ENCODE measurements at places on chromosomes 11 and 22. TPM values are rescaled to one million over a fixed set of nuclear protein-coding genes. Genes with fewer than 3 reads are reported as not detected.
A peak's percentile ranks its signal among the peaks of the same experiment; 100 is the strongest.

The SLC15A3 gene
- total RNA-seq = 1.5 TPM

The LMO2 gene
- total RNA-seq = 0.13 TPM

The GRIK4 gene
- total RNA-seq = 0.07 TPM

The GAS2L1 gene
- 0.71 TPM for total RNA-seq

The FGF19 gene
- total RNA-seq = not detected

The C11orf91 gene
- not detected for total RNA-seq

The OR4D9 gene
- not detected for total RNA-seq

GRCh38 chr22:17132112-17132511, 11.0 kb upstream of the TMEM121B start:
- H3K4me1 ChIP-seq = no peaks in the 10 kb centered on the region
- no peaks in the 10 kb centered on the region for H3K36me3 ChIP-seq
- no peak overlapping the region for H3K4me3 ChIP-seq

GRCh38 chr11:85810521-85810870, 445 bp downstream of the SYTL2 start:
- no peak for DNase-seq
- H3K4me1 ChIP-seq = peaks cover 26% of the 10 kb centered on the region
- peak overlapping the region; percentile 51 for H3K27ac ChIP-seq
- no peaks in the 10 kb centered on the region for H3K36me3 ChIP-seq
- H3K4me3 ChIP-seq = peak overlapping the region; percentile 77

DNA sequence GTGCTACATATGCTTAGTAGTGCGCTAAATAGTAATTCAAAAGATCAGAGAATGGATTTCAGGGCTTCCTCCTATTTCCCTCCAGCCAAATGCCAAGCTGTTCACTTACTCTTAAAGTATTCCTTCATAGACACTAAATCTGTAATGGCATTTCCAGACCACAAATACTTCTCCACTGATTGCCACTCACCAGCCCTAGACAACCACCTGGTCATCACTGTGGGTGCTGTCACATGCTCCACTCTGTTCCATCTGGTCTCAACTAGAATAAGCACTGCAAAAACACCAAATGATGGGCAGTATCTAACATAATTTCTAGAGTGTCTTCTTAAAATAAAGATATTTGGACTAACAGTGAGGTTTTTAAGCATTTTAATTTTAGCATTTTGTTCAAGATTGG, 341.3 kb downstream of the AASDHPPT start:
- no peak overlapping the region for H3K4me3 ChIP-seq
- no peaks in the 10 kb centered on the region for H3K4me1 ChIP-seq
- no peaks in the 10 kb centered on the region for H3K36me3 ChIP-seq
- no peaks in the 10 kb centered on the region for H3K27me3 ChIP-seq
- no peak for DNase-seq

DNA sequence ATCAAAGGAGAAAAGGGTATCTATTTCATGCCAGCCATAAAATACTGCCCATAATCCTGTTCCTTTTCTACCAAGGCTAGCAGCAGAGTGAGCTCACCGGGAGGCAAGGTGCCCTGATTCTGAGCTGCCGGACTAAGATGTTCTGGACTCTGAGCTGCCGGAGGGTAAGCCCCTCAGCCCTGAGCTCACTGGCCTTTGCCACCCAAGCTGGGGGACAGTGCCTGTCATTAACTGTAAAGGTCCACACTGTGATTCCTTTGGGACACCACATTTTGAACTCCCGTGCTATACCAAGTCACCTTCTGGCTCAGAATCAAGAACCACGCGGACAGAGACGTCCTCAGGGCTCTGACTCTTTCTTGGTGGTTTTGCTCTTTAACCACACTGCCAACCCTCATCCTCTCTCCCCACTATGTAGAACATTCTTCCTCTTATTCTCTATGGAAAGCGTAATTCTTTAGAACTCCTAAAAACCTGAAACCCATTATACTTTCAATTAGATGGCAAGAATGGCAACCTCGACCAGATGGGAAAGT, 88.4 kb upstream of the BID start:
- H3K27me3 ChIP-seq = no peaks in the 10 kb centered on the region
- H3K4me1 ChIP-seq = no peaks in the 10 kb centered on the region
- H3K27ac ChIP-seq = no peak overlapping the region
- no peak overlapping the region for H3K4me3 ChIP-seq

DNA sequence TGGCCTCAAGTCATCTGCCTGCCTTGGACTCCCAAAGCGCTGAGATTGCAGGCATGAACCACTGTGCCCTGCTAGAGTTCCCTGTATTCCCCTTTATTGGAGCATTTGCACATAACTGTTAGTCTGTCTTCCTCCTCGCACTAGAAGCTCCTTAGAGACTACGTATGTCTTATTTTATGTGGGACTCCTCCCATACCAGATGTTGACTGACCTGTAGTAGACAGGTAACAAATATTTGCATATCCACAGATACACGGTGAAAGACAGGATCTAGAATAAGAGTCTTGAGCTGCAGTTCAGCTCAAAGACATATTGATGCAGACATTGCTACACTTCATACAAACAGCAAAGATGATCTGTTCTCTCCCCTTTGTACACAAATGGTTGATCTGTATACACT, 40.7 kb downstream of the SWAP70 start:
- H3K36me3 ChIP-seq = no peaks in the 10 kb centered on the region
- no peaks in the 10 kb centered on the region for H3K27me3 ChIP-seq
- no peak overlapping the region for H3K27ac ChIP-seq

GRCh38 chr11:13596611-13597326, 71.7 kb upstream of the FAR1 start:
- no peak overlapping the region for H3K27ac ChIP-seq
- no peaks in the 10 kb centered on the region for H3K36me3 ChIP-seq
- no peak overlapping the region for H3K4me3 ChIP-seq
- H3K27me3 ChIP-seq = no peaks in the 10 kb centered on the region

GRCh38 chr11:1827095-1827813, 7.5 kb upstream of the SYT8 start:
- no peak overlapping the region for H3K27ac ChIP-seq
- no peak overlapping the region for H3K4me3 ChIP-seq
- H3K27me3 ChIP-seq = no peaks in the 10 kb centered on the region
- no peak for DNase-seq
- H3K4me1 ChIP-seq = no peaks in the 10 kb centered on the region

- no peak overlapping the region for H3K27ac ChIP-seq
- H3K4me1 ChIP-seq = peaks cover 11% of the 10 kb centered on the region
- H3K36me3 ChIP-seq = no peaks in the 10 kb centered on the region
- DNase-seq = no peak
- H3K27me3 ChIP-seq = peaks cover 24% of the 10 kb centered on the region
- H3K4me3 ChIP-seq = no peak overlapping the region
Measured at GRCh38 chr11:370070-370941, 1.0 kb downstream of the B4GALNT4 start.

- no peak for DNase-seq
- H3K27ac ChIP-seq = no peak overlapping the region
- H3K36me3 ChIP-seq = no peaks in the 10 kb centered on the region
- H3K27me3 ChIP-seq = no peaks in the 10 kb centered on the region
Measured at GRCh38 chr11:35318977-35319925, 100.1 kb downstream of the SLC1A2 start.

- H3K4me1 ChIP-seq = peaks cover 35% of the 10 kb centered on the region
- no peaks in the 10 kb centered on the region for H3K36me3 ChIP-seq
- H3K27me3 ChIP-seq = peaks cover 37% of the 10 kb centered on the region
- no peak for DNase-seq
- no peak overlapping the region for H3K27ac ChIP-seq
- no peak overlapping the region for H3K4me3 ChIP-seq
Measured at GRCh38 chr11:10309163-10310093, 4.6 kb downstream of the ADM start.

- no peaks in the 10 kb centered on the region for H3K4me1 ChIP-seq
- no peak overlapping the region for H3K27ac ChIP-seq
- H3K4me3 ChIP-seq = no peak overlapping the region
- no peaks in the 10 kb centered on the region for H3K36me3 ChIP-seq
- DNase-seq = no peak
- H3K27me3 ChIP-seq = no peaks in the 10 kb centered on the region
Measured at GRCh38 chr11:45457649-45458048, 171.5 kb upstream of the SYT13 start.

DNA sequence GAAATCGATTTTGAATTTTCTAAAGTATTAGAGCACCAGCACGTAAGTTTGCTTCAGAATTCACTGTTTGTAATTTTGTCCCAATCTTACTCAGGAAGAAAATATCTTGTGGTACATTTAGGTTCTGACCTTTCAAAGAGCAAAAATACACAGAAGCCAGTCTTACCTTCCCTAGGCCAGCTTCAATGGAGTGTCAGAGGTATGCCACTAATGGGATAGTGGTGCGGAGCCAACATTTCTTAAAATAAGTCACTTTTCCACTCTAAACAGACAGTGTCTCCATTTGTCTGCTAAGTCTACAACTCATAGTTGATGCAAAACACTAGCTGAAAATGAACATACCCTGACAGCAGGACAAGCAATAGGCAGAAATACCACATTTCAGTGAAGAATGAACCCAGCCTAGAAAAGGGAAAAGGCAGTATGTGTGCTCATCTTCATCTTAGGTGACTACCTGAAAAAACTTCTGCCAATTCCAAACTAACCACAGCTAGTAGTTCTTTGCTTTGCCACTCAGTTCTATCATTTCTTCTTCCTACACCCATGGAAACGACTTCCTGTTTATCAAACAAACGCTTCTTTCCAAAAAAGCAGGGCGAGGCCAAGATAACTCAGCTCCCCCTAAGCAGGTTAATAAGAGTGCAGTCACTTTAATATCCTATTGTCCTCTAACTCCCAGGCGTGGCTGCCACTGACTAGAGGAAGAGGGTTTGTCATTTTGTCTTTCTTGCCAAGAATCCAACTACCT, 94.0 kb upstream of the APOA1 start:
- peaks cover 75% of the 10 kb centered on the region for H3K4me1 ChIP-seq
- H3K4me3 ChIP-seq = peak overlapping the region; percentile 38
- H3K27me3 ChIP-seq = no peaks in the 10 kb centered on the region
- DNase-seq = peak; percentile 66
- H3K27ac ChIP-seq = peak overlapping the region; percentile 84
- no peaks in the 10 kb centered on the region for H3K36me3 ChIP-seq

DNA sequence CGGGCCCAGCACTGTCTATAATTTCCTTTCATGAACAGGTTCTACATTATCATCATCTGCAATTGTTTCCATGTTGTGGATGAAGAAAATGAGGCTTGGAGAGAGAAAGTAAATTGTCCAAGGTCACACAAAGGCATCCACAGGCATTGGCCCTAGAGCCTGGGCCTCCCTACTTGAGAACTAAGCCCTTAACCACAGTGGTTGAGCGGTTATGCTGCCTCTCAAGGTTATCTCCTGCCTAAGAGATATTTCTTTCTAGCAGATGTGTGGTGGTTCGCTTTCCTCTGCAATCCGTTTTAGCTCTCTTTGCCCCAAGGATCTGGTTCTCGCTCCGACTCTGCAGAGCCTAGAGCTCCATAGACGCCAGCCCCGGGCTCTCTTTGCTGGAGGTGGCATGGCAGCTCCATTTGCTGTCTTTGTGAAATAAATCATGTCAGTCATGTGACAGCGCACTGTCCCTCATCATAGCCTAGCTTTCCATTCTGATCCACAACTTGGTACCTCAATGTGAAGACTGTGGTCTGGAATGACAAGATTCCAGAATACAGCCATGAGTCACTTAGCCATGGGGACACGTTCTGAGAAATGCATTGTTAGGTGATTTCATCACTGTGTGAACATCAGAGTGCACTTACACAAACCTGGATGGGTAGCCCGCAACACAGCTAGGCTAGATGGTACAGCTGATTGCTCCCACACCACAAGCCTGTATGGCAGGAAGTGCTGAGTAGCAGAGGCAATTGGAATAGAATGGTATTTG, 27.2 kb downstream of the RPS6KA4 start:
- DNase-seq = no peak
- no peaks in the 10 kb centered on the region for H3K36me3 ChIP-seq
- peaks cover 6% of the 10 kb centered on the region for H3K27me3 ChIP-seq
- no peaks in the 10 kb centered on the region for H3K4me1 ChIP-seq
- H3K4me3 ChIP-seq = no peak overlapping the region
- H3K27ac ChIP-seq = no peak overlapping the region

GRCh38 chr22:32736746-32737145, 64.8 kb upstream of the TIMP3 start:
- no peaks in the 10 kb centered on the region for H3K36me3 ChIP-seq
- no peak for DNase-seq
- H3K27ac ChIP-seq = no peak overlapping the region
- no peaks in the 10 kb centered on the region for H3K4me1 ChIP-seq

DNA sequence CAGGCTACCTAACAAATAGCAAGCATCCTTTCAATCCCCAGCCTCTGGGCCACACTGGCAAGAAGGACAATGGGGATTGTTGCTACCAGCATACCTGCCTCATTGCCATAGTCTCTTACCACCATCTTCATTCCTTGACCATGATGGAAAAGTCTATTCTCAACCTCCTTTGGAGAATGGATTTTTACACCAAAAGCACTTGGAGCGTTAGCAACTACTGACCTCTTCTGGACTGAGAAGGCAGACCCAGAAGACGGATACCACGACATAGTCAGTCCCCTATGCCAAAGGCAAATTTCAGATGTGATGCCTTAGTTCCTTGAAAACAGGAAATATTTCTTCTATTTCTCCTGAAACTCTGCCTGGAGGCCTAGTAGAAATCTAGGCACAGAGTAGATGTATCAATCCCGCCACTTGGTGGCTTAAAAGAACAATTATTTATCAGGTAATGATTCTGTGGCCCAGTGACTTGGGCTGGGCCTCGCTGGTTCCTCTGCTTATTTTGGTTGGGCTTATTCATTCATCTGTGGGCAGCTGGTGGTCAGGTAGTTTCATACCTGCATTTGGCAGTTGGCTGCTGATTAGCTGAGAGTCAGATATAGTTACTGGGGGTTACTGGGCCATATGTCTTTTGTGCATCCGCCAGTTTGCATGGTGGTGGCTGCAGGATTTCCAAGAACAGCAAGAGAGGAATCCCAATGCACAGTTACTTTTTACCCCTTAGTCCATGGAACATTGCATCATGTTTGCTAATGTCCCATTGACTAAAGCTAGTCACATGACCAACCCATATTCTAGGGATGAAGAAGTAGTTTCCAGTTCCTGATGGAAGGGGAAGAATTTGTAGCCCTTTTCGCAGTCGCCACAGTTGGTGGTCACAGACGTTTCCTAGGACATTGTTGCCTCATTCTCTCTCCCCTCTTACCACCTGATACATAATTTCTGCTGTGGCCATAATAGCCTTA, 75.2 kb downstream of the DHCR7 start:
- no peak overlapping the region for H3K27ac ChIP-seq
- no peak for DNase-seq
- no peak overlapping the region for H3K4me3 ChIP-seq

DNA sequence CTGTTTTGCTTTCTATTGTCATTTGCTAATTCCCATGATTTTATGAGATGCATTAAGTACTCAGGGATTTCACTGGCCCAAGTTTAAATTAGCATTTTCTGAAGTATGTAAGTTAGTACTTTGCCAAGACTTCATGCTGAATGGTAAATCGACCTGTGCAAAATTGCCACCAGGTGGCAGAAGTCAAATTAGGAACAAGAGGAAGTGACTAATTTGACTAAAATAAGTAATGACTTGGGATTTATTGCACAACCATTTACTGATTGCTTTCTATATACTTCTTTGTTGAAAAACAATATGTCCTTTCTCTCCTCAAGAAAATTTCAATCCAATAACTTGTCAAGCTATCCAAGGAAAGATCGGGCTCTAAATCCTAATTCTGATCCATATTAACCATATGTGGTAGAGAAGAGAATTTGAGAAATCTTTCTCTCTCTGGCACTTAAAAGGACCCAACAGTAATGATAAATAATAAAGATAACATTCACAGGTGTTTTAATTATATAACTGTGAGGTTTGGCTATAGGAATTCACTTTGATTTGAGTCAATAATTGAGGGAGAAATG, 253.7 kb upstream of the CHORDC1 start:
- no peak for DNase-seq
- H3K4me3 ChIP-seq = no peak overlapping the region
- no peaks in the 10 kb centered on the region for H3K4me1 ChIP-seq
- H3K36me3 ChIP-seq = no peaks in the 10 kb centered on the region
